ENCODE measurements at places on chromosomes 2 and 18. TPM values are rescaled to one million over a fixed set of nuclear protein-coding genes. Genes with fewer than 3 reads are reported as not detected.
A peak's percentile ranks its signal among the peaks of the same experiment; 100 is the strongest.

DNA sequence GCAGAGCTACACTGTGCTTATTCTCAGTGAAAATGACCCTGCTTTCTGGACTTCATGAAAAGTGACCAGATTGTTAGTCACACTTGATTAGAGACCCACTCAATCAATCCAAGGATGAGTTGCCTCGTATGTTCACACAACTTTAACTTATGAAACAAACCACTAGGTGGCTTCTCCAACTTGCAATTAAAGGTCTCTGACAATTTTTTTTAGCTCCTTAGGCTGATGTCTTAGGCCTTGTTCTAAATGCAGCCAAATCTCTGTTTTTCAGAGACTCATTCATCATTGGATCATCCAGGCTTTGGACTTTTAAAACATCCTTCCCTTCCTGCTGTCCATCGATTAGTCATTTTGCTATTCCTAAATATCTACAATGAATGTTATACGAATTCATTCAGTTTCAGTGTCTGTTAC, 63.4 kb downstream of the MREG start:
- H3K4me1 ChIP-seq: no peaks in the 10 kb centered on the region
- no peak overlapping the region for H3K27ac ChIP-seq
- no peaks in the 10 kb centered on the region for H3K27me3 ChIP-seq
- peak; percentile 32 for DNase-seq
- peaks cover 5% of the 10 kb centered on the region for H3K36me3 ChIP-seq

GRCh38 chr2:9199716-9200632, 6.6 kb upstream of the ASAP2 start:
- no peak for DNase-seq
- H3K4me1 ChIP-seq: peaks cover 6% of the 10 kb centered on the region
- no peak overlapping the region for H3K27ac ChIP-seq
- no peaks in the 10 kb centered on the region for H3K27me3 ChIP-seq
- no peak overlapping the region for H3K4me3 ChIP-seq

DNA sequence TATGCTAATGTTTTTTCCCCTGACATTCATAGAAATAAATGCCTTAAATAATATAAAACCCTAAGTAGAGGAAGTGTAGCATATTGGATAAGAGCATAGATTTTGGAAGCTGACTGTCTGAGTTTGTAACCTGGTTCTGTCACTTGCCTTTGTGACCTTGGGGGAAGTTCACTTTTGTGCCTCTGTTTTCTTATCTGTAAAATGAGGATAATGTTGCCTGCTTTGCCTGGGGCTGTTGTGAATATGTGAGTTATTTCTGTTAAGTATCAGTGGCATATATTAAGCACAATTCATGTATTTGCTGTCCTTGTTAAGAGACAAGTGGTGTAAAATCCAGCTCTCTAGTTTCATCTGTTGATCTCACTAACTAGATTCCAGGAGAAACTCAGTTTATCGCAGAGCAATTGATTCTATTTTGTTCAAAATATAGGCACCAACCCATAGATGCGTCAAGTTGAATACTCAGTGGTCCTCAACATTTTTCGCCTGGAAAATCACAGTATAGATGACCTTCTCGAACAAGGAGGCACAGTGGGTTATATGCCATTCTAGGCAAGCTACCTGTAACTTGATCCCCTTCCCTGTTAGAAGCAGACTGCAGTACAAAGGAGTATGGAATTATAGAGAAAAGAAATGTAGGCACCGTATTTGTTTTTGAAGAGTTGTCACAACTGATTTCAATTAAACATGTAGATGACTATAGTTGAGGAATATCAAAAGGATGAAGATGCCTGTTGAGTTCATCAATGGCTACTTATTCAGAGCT, 67.0 kb downstream of the SOCS6 start:
- H3K36me3 ChIP-seq: peaks cover 8% of the 10 kb centered on the region
- no peak overlapping the region for H3K4me3 ChIP-seq
- H3K4me1 ChIP-seq: peaks cover 9% of the 10 kb centered on the region
- H3K27ac ChIP-seq: no peak overlapping the region

DNA sequence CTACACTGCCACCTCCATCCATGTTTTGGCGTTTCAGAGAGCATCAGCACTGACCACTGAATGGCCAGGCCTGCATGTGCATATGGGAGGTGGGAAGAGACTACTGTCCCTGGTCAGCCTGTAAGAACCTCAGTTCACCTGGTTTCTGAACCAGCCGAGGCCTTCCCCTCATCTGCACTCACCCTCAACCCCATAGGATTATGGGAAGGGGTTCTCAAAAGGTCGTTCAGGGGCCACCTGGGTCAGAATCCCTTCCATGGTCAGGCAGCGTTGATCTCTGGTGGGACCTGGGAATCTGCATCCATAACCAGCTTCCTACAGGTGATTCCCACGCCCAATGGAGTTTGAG, 36.7 kb downstream of the TET3 start:
- no peaks in the 10 kb centered on the region for H3K4me1 ChIP-seq
- H3K36me3 ChIP-seq: no peaks in the 10 kb centered on the region
- peak overlapping the region; percentile 19 for H3K27ac ChIP-seq
- H3K27me3 ChIP-seq: no peaks in the 10 kb centered on the region
- no peak for DNase-seq
- H3K4me3 ChIP-seq: no peak overlapping the region

DNA sequence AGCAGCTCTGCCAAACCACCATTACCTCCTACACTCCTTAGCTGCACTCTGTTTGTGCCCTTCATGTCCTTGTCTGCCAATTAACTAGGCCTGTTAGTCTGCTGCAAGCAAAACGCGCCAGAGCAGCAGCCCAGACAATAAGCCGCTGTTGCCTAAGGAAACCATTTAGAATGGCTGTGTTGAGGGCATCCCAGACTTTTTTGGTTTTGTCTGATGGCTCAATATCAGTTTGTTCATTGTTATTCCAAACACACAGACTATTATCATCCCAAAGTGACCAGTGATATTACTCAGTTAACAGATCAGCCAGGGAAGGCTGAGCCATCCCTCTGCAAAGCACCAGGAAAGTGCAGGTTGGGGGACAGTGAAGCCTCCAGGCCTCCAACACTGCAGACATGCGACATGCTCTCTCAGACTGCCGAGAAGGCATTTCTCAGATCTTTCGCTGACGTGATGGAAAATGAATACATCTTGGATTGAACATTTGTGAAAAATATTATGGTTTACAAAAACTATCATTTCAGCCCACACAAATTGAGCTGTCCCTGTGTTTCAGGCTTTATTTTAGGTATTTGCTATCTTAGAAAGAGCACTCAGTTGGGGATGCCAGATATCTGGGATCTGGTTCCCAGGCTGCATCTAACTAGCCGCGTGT, 182.0 kb upstream of the HNRNPA3 start:
- peak; percentile 57 for DNase-seq
- H3K27me3 ChIP-seq: no peaks in the 10 kb centered on the region
- H3K4me1 ChIP-seq: no peaks in the 10 kb centered on the region
- no peaks in the 10 kb centered on the region for H3K36me3 ChIP-seq

DNA sequence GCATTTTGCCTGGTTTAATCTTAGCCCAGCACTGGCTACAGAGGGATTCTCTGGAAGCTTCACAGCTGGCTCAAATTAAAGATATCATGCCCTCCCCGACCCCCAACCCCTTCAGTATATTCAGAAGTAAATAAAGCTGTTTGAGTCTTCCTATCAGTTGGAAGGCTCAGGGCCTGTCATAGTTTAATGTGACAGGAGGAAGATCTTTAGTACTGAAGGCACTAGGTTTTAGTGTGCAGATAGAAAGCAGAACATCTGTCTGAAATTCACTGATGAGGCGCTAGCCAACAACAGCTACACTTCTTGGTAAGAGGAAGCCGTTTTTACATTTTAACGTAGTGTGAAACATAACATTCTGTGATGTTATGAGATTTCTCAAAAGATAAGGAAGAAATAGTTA, 969.1 kb upstream of the CDH2 start:
- no peaks in the 10 kb centered on the region for H3K36me3 ChIP-seq
- DNase-seq: peak; percentile 7
- no peak overlapping the region for H3K4me3 ChIP-seq
- no peaks in the 10 kb centered on the region for H3K4me1 ChIP-seq
- no peaks in the 10 kb centered on the region for H3K27me3 ChIP-seq

DNA sequence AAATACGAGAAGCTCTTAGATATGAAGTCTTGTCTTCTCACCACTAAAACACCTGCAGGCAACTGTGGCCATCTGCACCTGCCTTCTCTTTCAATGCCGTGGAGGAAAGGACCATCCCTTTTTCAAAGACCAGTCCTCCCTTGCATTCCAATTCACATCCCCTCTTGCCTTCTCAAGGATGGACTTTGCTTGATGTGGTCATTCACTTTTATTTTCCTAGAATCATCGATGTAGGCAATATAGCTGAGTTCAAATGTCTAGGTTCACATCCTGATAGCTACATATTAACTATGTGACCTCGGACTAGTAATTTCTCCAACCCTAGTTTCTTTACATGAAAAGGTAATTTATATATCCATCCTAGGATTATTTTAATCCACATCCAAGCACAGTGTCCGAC, 110.1 kb downstream of the HIBCH start:
- DNase-seq: no peak
- H3K4me3 ChIP-seq: no peak overlapping the region
- no peaks in the 10 kb centered on the region for H3K4me1 ChIP-seq
- H3K27ac ChIP-seq: no peak overlapping the region
- no peaks in the 10 kb centered on the region for H3K27me3 ChIP-seq

- no peak overlapping the region for H3K27ac ChIP-seq
- no peaks in the 10 kb centered on the region for H3K4me1 ChIP-seq
- no peaks in the 10 kb centered on the region for H3K27me3 ChIP-seq
- no peak overlapping the region for H3K4me3 ChIP-seq
- no peaks in the 10 kb centered on the region for H3K36me3 ChIP-seq
Observed at GRCh38 chr2:78304678-78305077, 720.8 kb upstream of the REG3G start.

GRCh38 chr2:208134928-208135586, 5.4 kb upstream of the CRYGC start:
- peaks cover 14% of the 10 kb centered on the region for H3K4me1 ChIP-seq
- no peak overlapping the region for H3K27ac ChIP-seq
- no peaks in the 10 kb centered on the region for H3K27me3 ChIP-seq

DNA sequence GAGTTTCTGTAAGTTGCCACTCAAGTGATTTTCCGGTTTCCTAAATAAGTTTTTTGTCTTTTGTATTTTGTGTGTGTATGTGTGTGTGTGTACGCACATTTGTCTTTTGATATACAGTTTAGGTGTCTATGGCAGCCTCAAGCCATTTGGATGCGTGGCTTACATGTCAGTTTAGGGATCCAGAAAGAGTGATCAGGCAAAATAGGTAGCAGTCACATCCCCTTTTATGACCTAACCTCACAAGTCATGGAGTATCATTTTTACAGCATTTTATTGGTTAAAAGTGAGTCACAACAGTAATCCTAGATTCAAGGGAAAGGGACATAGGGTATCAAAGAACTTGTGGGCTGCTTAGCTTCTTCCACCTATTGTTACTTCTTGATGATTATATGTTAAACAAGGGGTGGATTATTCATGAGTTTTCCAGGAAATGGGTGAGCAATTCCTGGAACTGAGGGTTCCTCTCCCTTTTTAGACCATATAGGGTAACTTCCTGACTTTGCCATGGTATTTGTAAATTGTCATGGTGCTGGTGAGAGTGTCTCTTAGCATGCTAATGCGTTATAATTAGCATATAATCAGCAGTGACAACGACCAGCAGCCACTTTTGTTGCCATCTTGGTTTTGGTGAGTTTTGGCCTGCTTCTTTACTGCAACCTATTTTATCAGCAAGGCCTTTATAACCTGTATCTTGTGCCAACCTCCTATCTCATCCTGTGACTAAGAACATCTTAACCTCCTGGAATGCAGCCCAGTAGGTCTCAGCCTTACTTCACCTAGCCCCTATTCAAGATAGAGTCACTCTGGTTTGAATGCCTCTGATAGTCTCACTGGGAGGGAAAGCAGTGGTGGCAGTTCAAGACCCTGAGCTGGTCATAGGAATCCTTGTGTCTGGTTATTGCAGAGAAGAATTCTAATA, 8.6 kb upstream of the SOCS6 start:
- no peaks in the 10 kb centered on the region for H3K4me1 ChIP-seq
- H3K27me3 ChIP-seq: no peaks in the 10 kb centered on the region

GRCh38 chr2:126971162-126971480, 72.4 kb downstream of the TEX51 start:
- no peak overlapping the region for H3K4me3 ChIP-seq
- no peaks in the 10 kb centered on the region for H3K4me1 ChIP-seq
- no peak overlapping the region for H3K27ac ChIP-seq
- no peaks in the 10 kb centered on the region for H3K36me3 ChIP-seq

DNA sequence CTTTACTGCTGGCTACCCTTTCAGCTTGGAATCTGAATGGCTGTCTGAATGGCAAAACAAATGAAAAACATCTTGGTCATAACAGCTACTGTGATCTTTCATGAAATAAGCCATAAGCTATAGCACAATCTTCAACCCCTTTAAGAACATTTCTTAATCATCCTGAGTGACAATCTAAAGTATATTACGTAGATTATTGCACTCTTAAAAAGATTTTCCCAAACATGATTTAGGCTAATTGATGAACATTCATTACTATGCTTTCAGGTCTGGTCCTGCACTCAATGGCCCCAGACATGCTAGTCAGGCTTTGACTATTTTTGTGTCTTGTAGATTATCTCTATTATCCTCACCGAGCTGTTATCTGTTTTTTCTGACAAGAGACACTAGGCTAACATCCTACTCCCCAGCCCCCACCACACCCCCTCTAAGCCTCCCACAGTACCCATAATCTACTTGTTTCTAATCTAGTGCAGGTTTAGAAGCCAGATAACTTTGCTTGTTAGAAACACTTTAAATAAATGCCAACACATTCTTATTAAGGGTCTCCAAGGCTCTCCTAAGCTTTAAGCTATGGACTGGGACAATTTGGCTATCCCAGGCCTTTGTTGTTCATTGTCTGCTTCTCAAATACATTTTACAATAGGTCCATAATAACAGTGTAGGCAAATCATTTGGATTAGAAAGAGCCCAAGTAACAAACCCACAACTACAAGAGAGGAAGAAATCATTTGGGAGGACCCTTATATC, 4.2 kb downstream of the SMAD2 start:
- H3K36me3 ChIP-seq: no peaks in the 10 kb centered on the region
- DNase-seq: peak; percentile 21
- peaks cover 20% of the 10 kb centered on the region for H3K4me1 ChIP-seq
- no peaks in the 10 kb centered on the region for H3K27me3 ChIP-seq

Gene VSNL1
- 0.96 TPM for polyA plus RNA-seq

Gene TMEM169
- polyA plus RNA-seq: 0.30 TPM

Gene NT5C1B
- polyA plus RNA-seq: not detected

Gene UBE2F
- polyA plus RNA-seq: 56.9 TPM

Gene HJURP
- polyA plus RNA-seq: 16.5 TPM

Gene APLF
- 1.1 TPM for polyA plus RNA-seq

Gene CYTIP
- not detected for polyA plus RNA-seq

Gene CCDC74A
- polyA plus RNA-seq: 21.3 TPM

Gene ABCG8
- not detected for polyA plus RNA-seq

Gene ANKRD29
- 8.2 TPM for polyA plus RNA-seq

Gene LAMA3
- 3.5 TPM for polyA plus RNA-seq

Gene GAL3ST2
- 0.15 TPM for polyA plus RNA-seq

Measured in SK-N-SH (cell line).